ENCODE measurements at places on chromosomes 7 and 10.

- no peak for DNase-seq
These were observed 1.9 kb downstream of the DNAH11 start for GRCh38 chr7:21544715-21545114.

DNA sequence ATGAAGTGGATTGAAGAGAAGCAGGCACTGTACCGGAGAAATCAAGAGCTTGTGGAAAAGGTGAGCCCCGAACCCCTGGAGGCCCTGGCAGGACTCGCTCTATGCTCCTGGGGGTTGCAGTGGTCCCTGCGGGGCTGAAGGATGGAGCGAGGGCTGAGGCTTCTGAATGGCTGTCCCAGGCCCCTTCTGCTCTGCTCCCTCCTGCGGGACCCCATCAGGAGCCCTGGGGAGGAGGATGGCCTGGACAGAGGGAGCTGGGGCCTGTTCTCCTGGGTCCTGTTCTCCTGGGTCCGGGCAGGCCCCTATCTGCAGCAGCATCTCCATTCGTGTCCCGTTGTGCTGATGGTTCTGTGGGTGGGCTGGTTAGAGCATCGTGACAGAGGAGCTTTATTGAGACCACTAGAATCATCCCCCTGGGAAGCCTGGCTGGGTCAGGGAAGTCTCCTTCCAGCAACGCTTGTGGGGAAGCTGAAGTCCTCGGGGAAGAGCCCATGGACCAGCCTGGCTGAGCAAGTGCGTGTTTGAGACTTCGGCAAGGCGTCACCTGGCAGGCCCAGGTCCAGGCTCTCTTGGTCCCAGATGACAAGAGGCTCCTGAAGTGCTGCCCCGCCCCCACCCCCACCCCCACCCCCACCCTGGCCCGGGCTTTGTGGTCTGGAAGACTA is 41.1 kb upstream of the DPYSL4 start:
- no peak for DNase-seq

GRCh38 chr7:38775506-38776175 is 133.3 kb downstream of the VPS41 start:
- DNase-seq: no peak

DNA sequence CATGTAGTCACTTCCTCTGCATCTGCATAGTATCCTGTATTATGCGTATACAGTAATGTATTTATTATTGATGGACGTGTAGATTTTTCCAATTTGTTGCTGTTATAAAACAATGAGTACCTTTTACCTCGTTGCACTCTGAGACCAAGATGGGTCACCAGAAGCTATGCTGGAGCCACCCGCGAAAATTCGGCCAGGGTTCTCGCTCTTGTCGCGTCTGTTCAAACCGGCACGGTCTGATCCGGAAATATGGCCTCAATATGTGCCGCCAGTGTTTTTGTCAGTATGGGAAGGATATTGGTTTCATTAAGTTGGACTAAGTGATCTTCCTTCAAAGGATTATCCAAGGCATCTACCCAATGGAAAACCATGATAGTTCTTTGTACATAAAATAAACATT is 1.0 kb downstream of the PSMC2 start:
- no peak for DNase-seq

Measured in ELR (cell line).